NCI-H774 (cell line): ENCODE measurements at places on chromosomes 4 and X.

GRCh38 chrX:129741880-129742758 is 3.3 kb downstream of the XPNPEP2 start:
- DNase-seq: no peak

- DNase-seq: no peak
These were observed 49.9 kb upstream of the NYX start for GRCh38 chrX:41397219-41397618.

GRCh38 chr4:181770971-181771370 is 472.2 kb upstream of the TENM3 start:
- no peak for DNase-seq

DNA sequence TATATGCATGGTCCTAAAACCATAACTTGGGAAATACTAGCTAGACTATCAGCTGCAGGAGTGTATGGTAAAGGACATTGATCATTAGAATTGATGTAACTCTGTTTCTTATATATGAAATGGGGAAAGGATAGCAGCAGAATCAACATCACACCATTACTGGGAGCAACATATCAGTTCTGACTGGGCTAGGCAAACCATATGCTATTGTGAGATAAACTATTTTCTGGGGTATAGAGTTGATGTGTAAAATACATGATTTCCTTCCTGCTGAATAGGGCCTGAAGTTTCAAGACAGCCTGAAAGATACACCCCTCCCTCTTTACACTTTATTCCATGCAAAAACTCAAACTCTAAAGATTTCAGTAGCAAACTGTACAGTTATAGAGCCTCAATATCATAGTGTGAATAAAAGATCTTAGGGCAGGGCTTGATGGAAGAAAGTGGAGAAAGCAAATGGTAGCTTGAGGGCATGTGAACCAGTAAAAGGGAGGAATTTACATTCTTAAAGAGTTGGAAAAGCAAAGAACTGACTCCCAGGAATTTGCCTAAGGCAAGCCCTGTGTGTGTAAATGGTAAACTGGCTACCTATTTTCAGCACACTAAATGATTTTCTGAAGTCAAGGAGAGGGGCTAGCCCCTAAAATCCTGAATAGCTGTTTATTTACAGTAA is 404.1 kb downstream of the MAPK10 start:
- no peak for DNase-seq

DNA sequence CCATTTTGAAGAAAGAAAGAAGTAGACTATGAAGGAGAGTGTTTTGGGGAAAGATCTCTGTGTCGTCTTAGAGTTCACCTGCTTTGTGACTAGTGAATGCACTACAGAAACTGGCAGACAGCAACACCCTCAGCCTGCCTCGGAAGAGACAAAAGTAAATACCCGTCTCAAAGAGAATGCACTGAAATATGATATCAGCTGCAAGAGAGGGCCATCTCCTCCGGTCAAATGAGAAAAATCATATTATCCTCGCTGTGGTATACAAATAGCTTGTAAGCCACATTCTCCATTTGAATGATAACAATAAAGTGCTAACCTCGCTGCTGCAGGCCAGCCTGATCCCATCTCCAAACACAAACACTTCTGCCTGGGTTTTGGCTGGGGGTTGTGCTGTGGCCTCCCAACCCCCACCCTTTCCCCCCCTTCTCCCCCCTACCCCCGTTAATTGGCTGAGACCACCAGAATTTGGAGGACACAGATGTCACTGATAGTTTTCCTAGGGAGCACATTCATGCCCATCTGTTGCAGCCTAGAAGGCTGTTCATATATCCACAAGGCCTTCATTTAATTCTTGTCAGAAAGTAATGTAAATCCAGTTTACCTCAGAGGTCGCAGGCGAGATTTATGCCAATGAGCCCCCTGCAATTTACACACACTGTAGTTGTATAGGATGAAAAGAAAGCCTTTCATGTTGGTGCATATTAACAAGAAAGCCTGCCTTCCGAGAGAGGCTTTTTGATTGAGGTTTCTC is 46.3 kb downstream of the ALPK1 start:
- no peak for DNase-seq

GRCh38 chr4:151430740-151431457 is 21.9 kb downstream of the FHIP1A start:
- no peak for DNase-seq

DNA sequence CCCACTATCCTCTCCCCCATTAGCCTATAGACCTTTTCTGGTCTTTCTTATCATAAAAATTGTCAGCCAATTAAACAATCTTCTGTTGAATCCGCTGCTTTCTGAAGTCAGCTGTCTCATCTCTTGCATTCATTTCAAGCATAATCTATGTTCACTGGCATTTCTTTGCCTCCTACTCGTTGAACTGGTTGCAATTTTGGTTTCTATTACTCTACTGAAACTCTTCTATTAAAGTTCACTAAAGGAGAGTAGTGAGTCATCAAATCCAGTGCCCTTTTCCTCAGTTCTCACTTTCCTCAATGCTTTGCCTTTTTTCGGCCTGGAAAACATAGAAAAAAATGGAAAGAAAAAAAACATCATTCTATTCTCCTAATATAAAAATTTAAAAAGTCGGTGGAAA is 23.9 kb upstream of the CXCL13 start:
- DNase-seq: no peak

- DNase-seq: no peak
These were observed 66.4 kb upstream of the GUCY1A1 start for GRCh38 chr4:155600244-155600643.

GRCh38 chr4:56243107-56243506 is 144.2 kb downstream of the AASDH start:
- DNase-seq: no peak

DNA sequence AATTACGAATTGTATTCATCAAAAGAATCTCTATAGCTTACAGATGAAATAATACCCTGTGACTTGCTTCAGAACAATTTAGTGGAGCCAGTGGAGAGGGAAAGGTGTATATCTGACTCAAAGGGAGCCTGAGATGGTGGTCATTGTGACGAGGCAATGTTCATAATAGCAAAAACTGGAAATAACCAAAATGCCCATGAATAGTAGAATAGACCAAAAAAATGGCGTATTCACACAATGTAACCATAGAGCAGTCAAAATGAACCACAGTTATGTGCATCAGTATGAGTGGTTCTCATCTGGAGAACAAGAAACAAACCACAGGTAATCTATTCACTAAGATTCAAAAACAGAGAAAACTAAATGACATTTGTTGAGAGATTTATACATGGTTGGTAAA is 125.3 kb upstream of the CLNK start:
- no peak for DNase-seq

DNA sequence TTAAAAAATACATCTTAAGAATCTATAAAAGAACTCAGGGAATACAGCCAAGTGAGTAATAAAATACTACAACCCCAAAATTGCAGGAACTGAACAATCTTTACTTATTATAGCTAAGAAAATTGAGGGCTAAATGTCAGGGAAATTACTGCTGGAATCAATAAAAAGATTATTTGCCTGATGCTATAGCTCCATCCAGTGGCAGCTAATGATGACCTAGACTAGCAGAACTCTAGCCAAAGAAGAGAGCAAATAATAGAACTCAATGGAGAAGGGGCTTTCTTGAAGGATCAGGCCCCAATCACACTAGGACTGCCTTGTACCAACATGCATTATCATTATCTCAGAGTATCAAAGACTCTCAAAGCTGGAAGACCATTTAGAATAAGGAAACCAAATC is 85.0 kb upstream of the FAM241A start:
- no peak for DNase-seq

GRCh38 chrX:53682885-53683555 is 3.5 kb downstream of the HUWE1 start:
- DNase-seq: peak; percentile 6

- DNase-seq: no peak
These were observed 451.1 kb upstream of the FAT1 start for GRCh38 chr4:187174749-187175148.

GRCh38 chrX:53284684-53285447 is 3.5 kb upstream of the IQSEC2 start:
- no peak for DNase-seq

DNA sequence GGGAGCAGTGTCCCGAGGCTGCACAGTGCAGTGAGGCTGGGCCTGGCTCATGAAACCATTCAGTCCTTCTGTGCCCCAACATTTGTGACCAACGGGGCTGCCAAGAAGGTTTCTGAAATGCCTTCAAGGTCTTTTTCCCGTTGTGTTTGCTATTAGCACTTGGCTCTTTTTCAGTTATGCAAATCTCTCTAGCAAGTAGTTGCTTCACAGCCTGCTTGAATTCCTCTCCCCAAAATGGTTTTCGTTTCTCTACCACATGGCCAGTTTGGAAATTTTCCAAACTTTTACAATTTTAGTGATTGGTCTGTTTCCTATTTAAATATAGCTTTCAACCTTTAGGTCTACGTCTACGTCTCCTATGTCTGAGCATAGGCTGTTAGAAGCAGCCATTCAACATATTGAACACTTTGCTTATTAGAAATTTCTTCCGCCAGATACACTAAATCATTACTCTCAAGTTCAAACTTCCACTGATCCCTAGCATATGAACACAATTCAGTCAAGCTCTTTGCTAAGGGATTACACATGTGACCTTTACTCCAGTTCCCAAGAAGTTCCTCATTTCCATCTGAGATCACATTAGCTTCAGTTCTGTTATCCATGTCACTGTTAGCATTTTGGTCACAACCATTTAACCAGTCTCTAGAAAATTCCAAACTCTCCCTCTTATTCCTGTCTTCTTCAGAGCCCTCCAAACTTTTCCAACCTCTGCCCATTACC is 901.8 kb downstream of the GLUD2 start:
- no peak for DNase-seq

DNA sequence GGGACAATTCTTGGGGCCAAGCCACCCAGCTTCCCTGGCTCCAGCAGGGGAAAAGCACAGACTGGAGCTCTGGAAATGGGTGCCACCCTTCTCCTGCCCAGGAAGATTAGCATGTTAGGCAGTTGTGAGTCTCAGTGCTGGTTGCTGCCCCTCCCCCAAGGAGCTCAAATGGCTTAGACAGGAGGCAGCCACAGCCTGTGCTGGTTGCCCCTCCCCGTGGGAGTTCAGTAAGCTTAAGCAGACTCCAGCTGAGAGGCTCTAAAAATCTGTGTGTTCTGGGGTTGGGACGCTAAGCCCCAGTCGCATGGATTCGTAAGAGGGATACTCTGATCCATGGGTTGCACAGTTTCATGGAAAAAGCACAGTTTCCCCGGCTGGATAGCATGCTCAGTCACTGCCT is 92.7 kb upstream of the NDST3 start:
- no peak for DNase-seq

DNA sequence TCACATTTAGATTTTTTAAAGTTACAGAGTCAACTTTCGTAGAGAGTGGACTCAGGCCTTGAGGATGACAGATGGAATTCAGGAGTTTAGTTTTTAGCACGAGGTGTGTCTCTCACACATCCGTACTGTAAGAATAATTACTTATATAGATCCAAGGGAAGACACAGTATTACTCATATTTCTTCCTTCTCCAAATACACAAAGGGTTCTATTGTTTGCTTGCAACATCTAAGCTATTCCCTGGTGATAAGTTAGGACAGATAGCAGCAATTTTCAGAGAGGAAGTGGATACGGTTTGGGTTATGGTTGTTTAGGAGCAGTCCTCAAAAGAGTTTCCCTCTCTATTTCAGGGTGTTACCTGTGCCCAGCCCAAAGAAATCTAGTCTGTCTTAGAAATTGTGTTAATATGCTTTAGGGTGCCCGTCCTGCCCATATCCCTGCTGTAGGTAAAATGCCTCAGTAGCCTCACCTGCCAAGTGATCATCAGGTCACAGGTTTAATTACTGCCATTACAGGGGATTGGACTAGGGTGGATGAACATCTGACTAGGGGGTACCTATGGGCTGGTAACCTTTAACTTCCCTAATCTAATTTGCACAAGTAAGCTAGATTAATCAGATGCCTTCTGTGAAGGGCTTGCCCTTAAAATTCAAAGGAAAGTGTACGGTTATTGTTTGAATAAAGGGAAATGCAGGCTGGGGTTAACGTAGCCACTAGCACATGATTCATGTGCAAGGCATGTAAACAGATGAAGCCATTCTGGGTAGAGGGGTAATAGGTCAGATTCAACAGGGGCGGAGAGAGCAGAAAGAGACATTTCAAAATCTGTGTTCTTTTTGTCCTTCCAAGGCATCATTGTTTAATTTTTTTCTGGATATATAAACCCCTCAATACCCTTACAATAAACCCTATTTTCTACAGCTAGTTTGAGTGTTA is 8.7 kb upstream of the PPP3CA start:
- no peak for DNase-seq

GRCh38 chrX:154546354-154547244 is at the start of gene G6PD:
TSS of gene G6PD (minus strand) at chrX:154546846. CDS start at chrX:154546155, 691 bp downstream.
- DNase-seq: peak; percentile 80
